Calu3 (cell line): ENCODE measurements at places on chromosomes 16 and 17. TPM values are rescaled to one million over a fixed set of nuclear protein-coding genes. Genes with fewer than 3 reads are reported as not detected.

The HBQ1 gene
- total RNA-seq, result not detected in 2 replicates

The ETV4 gene
- 80.3 and 85.6 TPM in 2 replicates for total RNA-seq

The CRISPLD2 gene
- 5.9 and 6.5 TPM in 2 replicates for total RNA-seq

The OR4D1 gene
- not detected in 2 replicates for total RNA-seq

The TMEM235 gene
- total RNA-seq, result not detected in 2 replicates
